ENCODE measurements at places on chromosomes 7 and 10.

- DNase-seq = no peak
Observed at GRCh38 chr10:76205361-76205760, 773.9 kb downstream of the LRMDA start.

- DNase-seq = no peak
Observed at GRCh38 chr7:38411404-38411803, 138.0 kb upstream of the TARP start.

GRCh38 chr7:49840751-49841405 lies 67.4 kb downstream of the VWC2 start:
- DNase-seq = no peak

GRCh38 chr10:132979491-132980425 lies 37.4 kb upstream of the CFAP46 start:
- DNase-seq = no peak

DNA sequence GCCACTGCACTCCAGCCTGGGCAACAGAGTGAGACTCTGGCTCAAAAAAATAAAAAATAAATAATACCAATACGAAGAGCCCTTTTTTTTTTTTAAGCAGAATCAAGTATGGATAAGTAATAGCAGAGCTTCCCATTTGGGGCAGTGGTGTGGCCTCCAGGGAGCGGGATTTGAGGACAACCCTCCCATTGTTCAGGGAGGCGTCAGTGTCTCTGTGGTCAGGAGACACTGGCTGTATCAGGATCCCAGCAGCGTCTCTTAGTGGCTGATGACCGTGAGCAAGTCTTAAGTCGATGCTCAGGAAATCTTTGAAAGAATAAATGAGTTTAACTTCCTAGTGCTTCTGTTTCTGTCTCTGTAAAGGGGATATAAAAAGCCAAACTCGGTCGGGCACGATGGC lies 25.2 kb upstream of the SH2B2 start:
- DNase-seq = no peak

DNA sequence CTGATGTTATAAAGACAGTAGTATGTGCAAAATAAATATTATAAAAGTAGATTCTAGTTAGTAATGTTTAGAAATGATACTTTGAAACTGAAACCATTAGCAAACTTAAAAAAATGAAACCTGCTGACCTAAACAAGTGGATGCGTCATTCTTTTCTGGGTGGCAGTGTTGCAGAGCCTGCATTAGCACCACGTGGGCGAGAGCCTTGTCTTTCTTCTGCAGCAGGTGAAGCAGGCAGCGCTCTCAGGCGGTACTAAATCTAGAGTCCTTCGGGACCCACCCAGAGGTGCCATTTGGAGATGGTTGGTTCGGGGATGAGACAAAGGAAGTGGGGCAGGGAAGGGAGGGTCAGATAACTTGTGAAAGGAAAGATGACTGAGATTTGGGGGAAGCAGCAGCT lies 759.1 kb upstream of the IGFBP3 start:
- no peak for DNase-seq

DNA sequence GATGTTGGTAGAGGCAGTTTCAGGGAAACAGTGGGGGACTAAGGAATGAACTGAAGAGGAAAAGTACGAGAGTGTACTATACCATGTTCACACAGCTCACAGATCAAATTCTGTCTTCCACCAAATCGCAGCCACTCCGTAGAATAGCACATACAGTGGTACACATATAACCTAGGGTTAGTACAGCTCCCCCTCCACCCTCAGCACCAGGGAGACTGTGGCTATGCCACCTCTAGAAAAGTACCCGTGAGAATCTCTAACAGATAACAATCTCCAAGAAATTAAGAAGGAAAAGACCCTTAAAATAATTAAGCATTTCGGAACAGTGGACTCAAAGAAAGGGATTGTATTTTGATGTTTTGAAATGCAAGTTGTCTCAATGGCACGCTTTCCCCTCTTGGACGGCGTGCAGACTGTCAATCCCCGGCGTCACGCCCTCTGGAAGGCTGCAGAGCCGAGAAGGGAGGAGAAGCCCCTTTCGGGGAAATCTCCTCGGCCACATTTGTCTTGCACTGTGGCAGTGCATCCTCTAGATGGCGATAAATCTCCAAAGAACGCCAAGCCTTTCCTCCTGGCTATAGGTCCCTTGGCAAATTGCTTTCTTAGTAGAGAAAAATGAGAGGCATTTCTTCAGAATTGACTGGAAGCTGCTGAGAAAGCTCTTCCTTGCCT lies 345.0 kb downstream of the REEP3 start:
- DNase-seq = peak; percentile 19

- no peak for DNase-seq
Observed at GRCh38 chr10:132637477-132638129, 100.0 kb downstream of the INPP5A start.

- DNase-seq = no peak
Observed at GRCh38 chr7:47007471-47007870, 574.4 kb downstream of the TNS3 start.

- DNase-seq = no peak
Observed at GRCh38 chr7:115009736-115010440, 88.0 kb downstream of the MDFIC start.

- DNase-seq = no peak
Observed at GRCh38 chr7:48365010-48365409, 193.8 kb downstream of the ABCA13 start.

GRCh38 chr7:28919510-28919909 lies 38.6 kb downstream of the TRIL start:
- no peak for DNase-seq

GRCh38 chr10:98312349-98312748 lies 44.4 kb upstream of the LOXL4 start:
- no peak for DNase-seq

DNA sequence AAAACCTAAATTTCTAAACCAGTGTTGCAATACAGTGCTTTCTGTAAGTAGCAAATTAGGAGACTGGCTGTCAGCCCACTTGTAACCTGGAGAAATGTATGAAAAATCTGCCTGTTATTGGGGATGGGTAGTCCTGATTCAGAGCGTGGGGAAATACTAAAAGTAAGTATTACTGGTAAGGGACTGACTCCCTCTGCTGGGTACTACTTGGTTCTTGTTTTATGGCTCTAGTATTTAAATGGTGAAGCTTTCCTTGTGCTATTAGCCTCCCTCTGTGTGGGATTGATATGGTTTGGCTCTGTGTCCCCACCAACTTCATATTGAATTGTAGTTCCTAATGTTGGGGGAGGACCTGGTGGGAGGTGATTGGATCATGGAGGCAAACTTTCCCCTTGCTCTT lies 886.1 kb downstream of the SORCS1 start:
- DNase-seq = no peak

GRCh38 chr10:102627291-102627735 lies 17.0 kb upstream of the TRIM8 start:
- DNase-seq = no peak

DNA sequence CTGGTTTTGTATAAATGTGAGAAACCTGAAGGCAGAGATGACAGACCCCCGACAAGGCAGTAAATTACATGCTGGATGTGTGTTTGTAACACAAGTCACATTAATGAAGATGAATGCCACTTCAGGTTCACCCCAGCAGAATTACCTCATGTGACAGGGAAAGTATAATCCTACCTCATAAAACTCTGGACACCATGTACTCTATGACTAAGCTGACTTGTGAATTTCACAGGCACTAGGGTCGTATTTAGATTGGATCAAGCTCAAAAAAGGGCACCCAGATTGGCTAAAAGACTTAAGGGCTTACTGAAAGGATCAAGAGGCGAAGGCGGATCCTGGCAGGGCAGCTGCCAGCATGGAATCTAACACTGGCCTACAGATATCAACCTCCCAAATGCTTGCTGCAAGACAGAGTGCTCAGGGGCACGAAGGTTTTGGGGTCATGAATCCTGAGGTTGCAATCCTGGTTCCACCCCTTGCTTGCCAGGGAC lies 161.4 kb downstream of the PIP4K2A start:
- DNase-seq = no peak

- no peak for DNase-seq
Observed at GRCh38 chr7:155450970-155451801, 6.7 kb upstream of the EN2 start.

GRCh38 chr7:129255800-129256199 lies 31.0 kb downstream of the AHCYL2 start:
- no peak for DNase-seq

DNA sequence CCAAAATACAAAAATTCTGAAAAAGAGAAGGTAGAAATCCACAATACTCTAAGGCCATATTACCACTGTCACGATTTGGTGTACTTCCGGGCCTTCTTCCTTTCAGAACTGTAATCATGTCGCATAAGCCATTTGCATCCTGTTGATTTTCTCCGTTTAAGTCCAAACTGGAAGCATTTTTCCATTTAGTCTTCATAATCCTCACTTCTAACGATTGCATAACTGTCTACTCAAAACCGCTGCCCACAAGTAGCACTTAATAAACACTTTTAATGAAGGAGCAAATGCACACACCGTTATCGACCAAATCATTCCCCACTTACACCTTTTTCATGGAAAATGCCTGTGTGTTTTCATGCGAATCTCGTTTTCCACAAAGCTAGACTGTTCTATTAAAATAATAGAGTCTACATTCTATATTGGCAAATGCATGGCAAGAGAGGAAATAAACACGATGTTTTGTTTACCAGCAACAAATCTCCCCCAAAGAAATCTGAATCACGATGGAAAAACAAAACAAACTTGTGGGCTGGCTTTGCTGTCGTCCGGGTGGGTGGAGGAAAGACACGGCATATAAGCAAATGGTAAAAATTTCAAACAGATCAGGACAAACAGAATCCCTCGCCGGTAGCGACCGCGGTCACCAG lies 1.0 kb downstream of the ATE1 start:
- DNase-seq = no peak

DNA sequence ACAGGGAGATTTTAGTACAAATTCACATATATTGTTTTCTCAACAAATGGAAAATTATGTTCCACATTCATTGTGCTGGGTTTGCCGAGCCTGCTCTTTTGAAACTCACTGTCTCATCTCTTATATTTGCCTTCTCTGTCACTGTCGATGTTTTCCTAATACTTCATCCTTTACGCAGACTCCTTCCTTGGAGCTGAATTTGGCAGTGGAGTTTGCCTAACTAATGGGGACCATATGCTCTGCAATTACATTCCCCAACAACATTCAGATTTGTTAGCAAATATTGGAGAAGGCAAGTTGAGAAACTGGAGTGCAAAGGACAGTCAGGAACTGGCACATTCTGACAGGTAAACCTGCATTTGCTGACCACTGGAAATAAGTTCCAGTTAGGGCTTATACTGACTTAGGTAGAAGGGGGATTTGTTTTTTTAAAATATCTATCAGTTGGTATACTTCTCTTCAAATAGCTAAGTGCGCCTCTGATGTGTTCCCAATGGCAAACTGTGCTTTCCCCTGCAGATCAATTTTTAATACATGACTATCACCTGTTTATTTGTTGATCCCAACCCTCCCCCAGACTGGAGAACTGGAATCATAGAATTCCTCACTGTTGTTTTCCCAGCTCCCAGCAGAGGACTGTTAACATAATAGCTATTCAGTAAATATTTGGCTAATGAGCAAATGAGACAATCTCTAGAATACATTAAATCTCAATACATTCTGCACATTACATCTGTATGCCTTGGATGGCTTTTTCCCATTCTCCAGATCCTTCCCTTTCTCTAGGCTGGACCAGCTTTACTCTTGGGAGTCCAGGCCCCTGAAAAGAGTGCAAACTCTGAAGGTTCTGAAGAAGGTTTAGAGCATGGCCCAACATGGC lies 769.3 kb downstream of the KCNMA1 start:
- DNase-seq = no peak

GRCh38 chr7:285731-286130 lies 4.2 kb upstream of the FOXL3 start:
- DNase-seq = no peak

GRCh38 chr10:81502677-81503359 lies 372.2 kb upstream of the NRG3 start:
- DNase-seq = no peak

DNA sequence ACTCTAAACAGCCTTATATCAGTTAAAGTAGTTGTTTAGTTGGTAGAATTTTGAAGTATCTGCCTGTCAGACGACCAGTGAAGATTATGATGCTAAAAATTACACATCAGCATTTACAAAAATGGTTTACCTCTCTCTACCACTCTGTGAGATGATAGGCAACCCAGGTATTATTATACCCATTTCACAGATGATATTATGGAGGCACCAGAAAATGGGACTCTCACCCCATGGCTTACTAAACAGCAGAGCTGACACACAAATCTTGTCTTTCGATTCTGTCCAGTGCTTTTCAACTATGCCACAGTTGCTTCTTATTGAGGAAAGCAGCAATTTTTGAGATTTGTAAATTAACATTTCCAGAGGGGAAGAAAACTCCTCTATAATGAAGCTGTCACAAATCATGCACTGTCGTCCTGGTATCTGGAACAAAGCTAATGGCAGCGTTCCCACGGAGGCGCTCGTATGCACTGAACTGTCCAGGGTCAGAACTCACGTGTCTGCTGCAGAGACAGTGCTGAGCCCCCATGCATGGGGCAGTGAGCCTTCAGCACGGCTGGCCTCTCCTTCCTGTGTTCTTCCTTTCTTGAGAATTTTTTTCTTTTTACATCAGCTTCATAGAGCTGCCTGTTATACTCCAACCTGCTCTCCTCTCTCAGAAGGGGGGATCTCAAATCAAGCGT lies 381.1 kb downstream of the SDK1 start:
- no peak for DNase-seq

- DNase-seq = no peak
Observed at GRCh38 chr10:95289003-95289920, 1.5 kb downstream of the PDLIM1 start.

DNA sequence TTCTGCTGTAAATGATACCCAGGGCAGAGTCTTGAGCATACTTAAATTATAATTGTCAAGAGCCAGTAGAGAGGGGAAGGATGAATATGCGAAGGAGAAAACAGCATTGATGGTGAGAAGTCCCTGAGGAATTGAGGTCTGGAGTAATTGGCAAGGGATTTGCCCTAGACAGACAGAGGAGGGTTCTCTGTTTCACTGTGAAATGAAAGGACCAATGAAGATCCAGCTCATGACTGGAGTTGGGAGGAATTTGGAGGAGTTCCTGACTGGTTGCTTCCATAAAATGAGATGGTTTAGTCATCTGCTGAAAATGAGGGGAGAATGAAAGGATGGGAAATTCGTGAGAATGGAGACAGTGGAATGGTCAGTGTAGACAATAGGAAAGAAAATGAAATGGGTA lies 6.8 kb downstream of the PRPF18 start:
- DNase-seq = no peak

DNA sequence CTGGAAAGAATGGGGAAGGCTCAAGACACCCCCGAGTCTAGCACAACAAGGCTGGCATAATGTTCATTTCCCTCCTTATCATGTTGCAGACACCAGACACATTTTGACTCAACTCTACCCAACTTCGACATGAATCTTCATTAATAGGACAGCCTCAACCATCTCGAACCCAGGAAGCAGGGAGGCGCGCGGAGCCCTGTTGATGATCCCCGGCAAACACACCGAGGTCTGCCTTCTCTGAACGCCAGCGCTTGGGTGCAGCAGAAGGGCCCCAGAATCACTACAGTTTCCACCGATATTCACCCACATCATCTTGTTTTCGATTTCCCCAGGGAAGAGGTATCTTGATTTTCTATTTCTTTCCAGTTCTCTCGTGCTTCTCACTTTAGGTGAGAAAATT lies 563.6 kb downstream of the TCERG1L start:
- no peak for DNase-seq

- no peak for DNase-seq
Observed at GRCh38 chr10:10128387-10128786, 889.3 kb upstream of the CELF2 start.

GRCh38 chr10:10056961-10057360 lies 960.7 kb upstream of the CELF2 start:
- no peak for DNase-seq

- DNase-seq = no peak
Observed at GRCh38 chr10:95450188-95450587, 111.0 kb downstream of the SORBS1 start.

- peak; percentile 30 for DNase-seq
Observed at GRCh38 chr7:30285067-30285535, 704 bp downstream of the ZNRF2 start.

Measured in activated T-cell treated with anti-CD3 and anti-CD28 coated beads, Interleukin-2, amount 50 U/mL, for 4 hours (primary cell).